T-helper 2 cell treated with Interferon-gamma antibody and Interleukin-4, amounts not matched to agents 5 μg/mL and 100 μg/mL, for 36 hours (primary cell): ENCODE measurements at places on chromosomes 11 and 22.

- peak; percentile 80 for DNase-seq
Measured at GRCh38 chr22:37817705-37818408, 5.3 kb upstream of the GALR3 start.

DNA sequence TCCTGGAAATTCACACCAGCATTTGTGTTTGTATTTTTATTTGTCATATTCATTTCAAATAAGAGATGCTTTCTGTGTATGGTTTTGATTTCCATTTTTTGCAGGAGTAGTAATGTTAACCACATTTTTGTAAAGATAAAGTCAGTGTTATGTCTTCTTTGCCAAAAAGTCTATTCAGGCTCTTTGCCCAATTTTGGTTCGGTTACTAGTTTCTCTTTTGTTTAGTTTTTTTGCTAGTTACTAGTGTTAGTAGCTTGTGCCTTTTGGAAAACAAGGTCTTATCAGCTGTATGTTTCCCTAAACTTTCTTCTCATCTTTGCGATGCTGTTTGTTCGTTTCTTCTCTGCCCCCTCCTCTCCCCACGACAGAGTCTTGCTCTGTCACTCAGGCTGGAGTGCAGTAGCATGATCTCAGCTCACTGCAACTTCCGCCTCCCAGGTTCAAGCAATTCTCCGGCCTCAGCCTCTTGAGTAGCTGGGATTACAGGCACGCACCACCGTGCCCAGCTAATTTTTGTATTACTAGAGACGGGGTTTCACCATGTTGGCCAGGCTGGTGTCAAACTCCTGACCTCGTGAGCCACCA lies 112.3 kb upstream of the GRK3 start:
- no peak for DNase-seq

DNA sequence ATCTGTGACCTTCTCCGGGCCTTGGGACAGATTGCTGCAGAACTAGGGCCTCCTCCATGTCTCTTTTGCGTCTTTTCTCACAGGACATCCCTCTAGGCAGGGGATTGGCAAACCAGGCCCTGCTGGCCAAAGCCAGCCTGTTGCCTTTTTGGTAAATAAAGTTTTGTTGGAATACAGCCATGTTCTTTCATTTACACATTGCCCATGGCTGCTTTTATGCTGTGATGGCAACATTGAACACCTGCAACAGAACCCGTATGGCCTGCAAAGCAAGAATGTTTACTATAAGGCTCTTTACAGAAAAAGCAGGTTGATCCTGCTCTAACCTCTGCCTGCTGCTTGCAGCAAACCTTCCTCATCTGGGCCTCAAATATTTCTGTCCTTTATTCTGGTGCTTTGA lies 56.8 kb upstream of the B3GAT1 start:
- DNase-seq: no peak

DNA sequence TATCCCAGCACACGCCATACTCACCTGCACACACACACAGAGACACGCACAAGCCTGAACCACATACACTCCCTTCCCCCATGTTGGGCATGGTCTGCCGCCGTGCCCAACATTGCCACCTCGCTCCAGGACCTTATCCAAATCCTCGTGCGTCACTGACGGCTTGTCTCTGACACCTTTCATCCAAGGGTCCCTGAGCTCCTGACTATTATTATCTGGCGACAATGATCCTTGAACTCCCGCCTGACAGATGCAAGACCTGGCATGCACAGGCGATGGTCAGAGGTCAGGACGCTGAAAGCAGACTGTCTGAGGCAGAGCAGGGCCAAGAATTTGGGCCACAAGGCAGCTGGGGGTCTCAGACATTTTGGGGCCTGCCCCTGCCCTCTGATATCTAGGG lies 4.2 kb downstream of the MB start:
- DNase-seq: no peak
